ENCODE measurements at places on chromosomes 1 and 21.

GRCh38 chr1:205715628-205716027, 34.4 kb downstream of the NUCKS1 start:
- DNase-seq = no peak

GRCh38 chr1:94384485-94385265, 33.5 kb upstream of the ABCD3 start:
- no peak for DNase-seq

- DNase-seq = no peak
Measured at GRCh38 chr1:116258668-116259419, 114.2 kb upstream of the ATP1A1 start.

DNA sequence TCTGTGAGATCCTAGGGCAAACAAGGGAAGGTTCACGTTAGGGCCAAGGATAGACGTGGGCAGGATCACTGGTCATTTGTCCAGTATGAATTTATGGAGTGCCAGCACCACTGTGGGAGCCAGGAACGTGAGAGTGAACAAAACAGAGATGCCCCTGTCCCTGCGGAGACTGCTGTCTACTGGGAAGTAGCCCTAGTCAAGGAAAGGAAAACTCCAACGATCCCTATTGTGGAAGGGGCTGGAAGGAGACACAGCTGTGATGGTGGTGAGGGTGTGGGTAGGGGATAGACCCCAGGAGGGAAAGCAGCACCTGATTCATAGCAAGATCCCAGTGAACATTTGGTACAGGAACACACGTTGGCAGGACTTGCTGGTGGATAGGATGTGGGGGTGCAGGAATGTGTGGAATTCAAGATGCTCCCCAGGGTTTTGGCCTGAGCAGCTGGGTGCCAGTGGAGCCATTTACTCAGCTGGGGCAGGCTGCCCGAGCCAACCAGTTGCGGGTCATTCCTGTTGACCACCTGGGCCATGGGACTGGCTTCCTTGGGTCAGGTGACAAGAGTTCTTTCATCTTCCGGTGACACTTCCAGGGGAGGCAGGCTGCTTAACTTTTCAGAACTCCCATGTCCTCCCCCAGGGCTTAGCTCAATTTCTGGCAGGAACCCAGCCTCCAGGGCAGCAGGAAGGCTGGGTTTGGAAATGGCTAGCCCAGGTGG, 1.2 kb upstream of the ATP13A2 start:
- DNase-seq = no peak

GRCh38 chr1:159817276-159818041, 9.2 kb upstream of the SLAMF8 start:
- DNase-seq = no peak

- no peak for DNase-seq
Measured at GRCh38 chr1:54276617-54277450, 76.9 kb downstream of the MRPL37 start.

GRCh38 chr1:68375919-68376318, 73.8 kb downstream of the RPE65 start:
- DNase-seq = no peak

- DNase-seq = no peak
Measured at GRCh38 chr1:18569811-18570545, 60.7 kb upstream of the PAX7 start.

- no peak for DNase-seq
Measured at GRCh38 chr1:14919751-14920150, 233.8 kb upstream of the TMEM51 start.

GRCh38 chr1:229229721-229230139, 41.2 kb upstream of the RAB4A start:
- DNase-seq = no peak

DNA sequence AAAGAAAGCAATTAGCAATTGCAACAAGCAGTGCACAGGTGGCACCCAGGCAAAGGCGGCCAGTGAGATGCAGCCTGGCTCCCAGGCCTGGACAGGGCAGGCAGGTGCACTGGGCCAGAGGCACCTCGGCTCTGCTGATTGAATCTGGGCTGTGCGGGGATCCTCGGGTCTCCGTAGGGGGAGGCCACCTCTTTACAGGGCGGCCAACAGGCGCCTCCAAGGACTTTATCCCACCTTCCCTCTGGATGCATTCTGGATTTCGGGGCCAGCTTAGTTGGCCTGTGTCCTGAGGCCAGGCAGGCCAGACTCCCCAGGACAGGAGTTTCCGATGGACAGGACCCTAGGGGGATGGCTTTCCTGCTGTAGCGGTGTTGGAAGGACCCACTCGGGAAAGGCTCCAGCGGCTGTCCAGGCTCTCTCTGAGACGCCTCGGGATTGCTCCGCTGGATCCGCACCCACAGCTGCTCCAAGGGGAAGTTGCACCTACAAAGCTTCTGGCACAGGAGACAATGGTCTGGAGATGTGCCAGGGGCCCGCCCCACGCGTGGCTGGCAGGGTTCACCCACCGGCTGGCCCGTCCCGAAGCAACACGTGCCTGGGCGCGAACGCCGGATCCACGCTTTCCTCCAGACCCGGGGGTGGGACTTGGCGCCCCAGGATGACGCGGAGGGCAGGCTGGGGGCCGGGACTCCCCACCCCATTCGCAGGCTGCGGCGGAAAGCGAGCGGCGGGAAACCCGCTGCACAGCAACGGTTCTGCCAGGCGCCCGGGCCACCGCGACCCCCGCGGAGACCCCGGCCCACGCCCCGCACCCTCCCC, 810 bp downstream of the SLC19A1 start:
- no peak for DNase-seq

DNA sequence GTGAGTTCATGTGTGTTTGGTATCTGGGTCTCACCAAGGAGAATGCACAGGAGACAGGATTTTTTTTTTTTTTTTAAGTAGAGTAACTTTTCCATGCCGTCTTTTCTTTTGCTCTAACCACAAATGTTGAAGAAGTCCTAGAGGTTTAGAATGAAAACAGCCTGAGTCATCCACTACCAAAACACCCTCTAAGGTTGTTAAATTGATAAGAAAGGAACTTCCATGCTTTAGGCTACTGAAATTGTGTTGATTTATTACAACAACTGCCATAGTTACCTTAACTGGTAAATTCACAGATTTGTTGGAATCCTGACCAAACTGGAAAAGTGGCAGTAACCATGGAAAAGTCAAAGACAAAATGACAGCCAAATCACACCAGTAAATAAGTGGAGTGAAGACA, 375.6 kb downstream of the AMY1C start:
- no peak for DNase-seq

DNA sequence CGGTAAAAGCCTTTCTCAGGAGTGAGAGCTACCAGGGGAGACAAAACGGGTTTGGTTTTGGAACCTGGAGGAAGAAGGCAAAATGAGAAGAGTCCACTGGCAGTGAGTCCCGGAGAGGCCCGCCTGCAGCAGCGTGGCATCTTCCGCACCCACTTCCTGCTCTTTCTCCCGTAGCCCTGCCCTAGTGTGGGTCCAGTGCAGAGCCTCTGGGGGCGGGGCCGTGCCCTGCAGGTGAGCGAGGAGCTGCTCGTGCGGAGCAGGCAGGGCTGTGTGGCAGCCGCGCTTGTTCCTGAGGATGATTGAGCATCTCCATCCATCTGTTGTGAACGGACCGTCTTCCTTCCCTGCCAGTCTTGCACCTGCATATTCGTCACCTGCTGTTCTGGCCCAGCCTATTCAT, 66.5 kb downstream of the PEX14 start:
- DNase-seq = no peak

DNA sequence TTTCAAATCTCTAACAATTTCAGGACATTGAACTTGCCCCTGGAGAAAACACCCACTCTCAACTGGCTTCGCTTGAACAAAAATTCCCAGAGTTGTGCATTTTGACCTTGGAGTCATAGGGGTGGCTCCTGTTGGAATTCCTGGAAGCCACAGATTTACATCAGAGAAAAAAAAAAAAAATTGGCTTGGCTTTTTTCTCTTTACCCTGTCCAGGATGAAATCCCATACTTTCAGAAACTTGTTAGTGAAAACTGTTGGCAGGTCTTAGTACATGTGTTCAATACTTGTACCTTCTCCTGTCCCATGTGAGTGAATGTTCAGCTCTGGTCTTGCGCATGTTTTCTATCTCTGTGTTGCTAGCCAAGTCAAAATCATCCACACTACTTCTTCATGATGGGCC, 228.8 kb downstream of the TGFB2 start:
- no peak for DNase-seq

DNA sequence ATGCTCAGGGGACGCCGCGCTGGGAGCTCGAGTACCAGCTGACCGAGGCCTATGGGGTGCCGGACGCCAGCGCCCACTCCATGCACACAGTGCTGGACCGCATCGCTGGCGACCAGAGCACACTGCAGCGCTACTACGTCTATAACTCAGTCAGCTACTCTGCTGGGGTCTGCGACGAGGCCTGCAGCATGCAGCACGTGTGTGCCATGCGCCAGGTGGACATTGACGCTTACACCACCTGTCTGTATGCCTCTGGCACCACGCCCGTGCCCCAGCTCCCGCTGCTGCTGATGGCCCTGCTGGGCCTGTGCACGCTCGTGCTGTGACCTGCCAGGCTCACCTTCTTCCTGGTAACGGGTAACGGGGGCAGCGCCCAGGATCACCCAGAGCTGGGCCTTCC, 1.3 kb upstream of the XKR8 start:
- no peak for DNase-seq

- DNase-seq = no peak
Measured at GRCh38 chr1:32349211-32349708, 13.0 kb downstream of the FAM229A start.

DNA sequence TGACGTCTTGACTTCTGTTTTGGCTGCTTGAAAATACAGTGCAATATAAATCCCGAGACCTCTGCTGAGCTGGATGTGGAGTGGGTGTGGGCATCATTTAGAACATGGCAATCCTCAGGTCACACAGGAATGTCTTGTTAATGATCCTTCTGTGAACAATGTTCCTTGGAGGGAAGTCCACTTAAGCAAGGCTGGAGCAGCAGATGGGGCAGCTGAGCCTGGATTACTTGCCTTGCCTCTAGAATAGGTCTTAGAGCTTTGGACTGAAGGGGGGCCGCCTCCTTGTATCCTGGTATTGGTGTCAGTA, 926 bp upstream of the SCMH1 start:
- no peak for DNase-seq

GRCh38 chr1:234911787-234912186, 216.8 kb downstream of the TOMM20 start:
- DNase-seq = no peak

DNA sequence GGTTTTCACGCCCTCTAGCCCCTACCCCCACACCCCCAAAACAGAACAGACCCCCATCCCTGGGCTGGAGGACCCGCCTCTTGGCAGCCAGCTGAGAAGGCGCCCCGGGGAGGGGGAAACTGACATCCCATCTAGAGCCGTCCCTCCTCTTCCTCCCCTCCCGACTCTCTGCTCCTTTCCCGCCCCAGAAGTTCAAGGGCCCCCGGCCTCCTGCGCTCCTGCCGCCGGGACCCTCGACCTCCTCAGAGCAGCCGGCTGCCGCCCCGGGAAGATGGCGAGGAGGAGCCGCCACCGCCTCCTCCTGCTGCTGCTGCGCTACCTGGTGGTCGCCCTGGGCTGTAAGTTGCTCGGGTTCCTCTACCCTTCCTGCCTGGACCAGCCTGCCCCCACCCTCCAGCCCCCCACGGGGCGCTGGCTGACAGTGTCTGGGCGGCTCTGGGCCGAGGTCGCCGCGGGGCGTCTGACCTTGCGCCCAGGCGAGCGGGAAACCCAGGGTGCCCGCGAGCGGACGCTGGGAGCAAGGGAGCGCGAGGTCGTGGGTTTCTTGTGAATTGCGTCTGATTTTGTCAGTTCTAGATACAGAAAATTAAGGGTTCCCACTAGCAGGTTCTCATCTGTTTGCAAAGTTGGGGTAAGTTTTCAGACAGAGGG, 618 bp downstream of the JAM2 start:
- no peak for DNase-seq

DNA sequence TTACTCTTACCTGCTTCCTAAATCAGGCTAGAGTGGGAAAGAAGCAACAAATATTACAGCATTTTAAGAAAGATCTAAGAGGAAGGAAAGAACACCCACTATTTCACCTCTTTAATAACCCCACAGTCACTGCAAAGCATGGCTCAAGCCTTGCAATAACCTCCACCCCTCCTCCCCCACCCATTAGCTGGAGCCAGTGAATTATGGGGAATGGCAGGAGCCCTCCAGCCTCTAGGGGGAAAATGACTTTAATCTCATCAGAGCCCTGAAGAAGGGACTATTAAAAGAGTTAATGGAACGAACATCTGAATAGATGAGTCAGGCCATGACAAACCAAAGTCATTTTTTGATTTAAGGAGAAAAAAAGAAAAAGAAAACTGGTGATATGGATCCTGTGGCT, 630.7 kb upstream of the PLXNA2 start:
- no peak for DNase-seq

GRCh38 chr1:111565968-111566367, 53.6 kb upstream of the RAP1A start:
- DNase-seq = no peak

GRCh38 chr1:6111571-6111970, 65.9 kb downstream of the KCNAB2 start:
- no peak for DNase-seq

GRCh38 chr1:109556563-109556962, 8.1 kb downstream of the GNAI3 start:
- DNase-seq = no peak

DNA sequence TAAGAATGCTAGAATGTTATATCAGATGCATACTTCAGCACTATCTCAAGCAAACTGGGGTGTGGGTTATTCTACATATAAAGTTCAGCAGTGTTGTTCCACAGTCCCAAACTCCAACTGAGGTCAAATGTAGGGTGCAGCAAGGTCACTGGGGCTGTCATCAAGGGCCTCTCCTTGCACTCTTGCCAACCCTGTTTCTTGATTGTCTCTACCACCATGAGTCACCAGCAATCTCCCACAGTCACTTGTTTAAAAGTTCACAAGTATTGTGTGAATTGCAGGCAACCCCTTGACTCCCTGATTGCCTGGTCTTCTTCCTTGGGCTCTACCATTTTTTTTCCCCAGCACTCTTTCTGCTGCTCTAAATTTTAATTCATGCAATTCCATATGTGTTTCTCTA, 10.6 kb downstream of the METTL18 start:
- no peak for DNase-seq

- DNase-seq = peak; percentile 24
Measured at GRCh38 chr1:84143796-84144565, at the start of gene PRKACB. Gene PRKACB (plus strand): TSS chr1:84144271. CDS start chr1:84144362, 91 bp downstream.

GRCh38 chr21:29904359-29905282, 35.2 kb downstream of the GRIK1 start:
- no peak for DNase-seq

DNA sequence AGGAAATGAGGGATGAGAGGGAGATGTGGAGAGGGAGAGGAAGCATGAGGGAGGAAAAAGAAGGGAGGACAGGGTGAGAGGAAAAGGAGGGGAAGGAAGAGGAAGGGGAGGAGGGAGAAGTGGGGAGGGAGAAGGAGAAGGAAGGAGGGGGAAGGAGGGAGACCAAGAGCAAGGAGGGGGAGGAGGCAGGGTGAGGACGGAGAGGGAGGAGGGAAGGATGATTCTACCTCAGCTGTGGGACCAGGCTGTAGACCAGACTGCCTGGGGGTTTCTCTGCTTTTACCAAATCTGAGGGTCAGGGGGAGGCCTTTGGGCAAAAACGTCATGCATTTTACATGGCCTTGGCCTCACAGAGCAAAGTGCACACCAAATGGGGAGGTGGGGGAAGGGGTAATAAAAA, 94.5 kb downstream of the KCND3 start:
- no peak for DNase-seq
